ENCODE measurements at places on chromosomes 6 and 20.

- no peak for DNase-seq
These were observed 3.3 kb downstream of the CST11 start for GRCh38 chr20:23449421-23449820.

- DNase-seq, result no peak
These were observed 165.2 kb downstream of the CLIC5 start for GRCh38 chr6:45850378-45851033.

DNA sequence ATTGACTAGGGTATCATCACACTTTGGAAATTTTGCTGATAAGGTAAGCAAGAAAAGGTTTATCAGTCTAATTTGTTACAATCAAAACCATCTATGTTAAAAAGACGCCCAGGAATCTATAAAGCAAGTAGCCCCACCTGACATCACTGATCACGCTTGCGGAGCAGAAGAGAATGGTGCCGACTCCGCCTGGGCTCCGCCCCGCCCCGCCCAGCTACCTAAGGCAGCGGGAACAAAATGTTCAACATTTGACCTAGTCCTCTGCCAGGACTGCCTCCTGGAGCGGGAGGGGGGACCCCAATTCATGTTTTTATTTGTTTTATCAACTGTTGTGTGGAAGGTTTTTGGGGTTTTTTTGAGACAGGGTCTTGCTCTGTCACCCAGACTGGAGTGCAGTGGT lies 520.5 kb downstream of the PREX1 start:
- DNase-seq, result no peak

GRCh38 chr20:47108994-47109393 lies 214.4 kb downstream of the EYA2 start:
- DNase-seq, result no peak

- no peak for DNase-seq
These were observed 90.9 kb upstream of the GCM1 start for GRCh38 chr6:53239526-53239925.

GRCh38 chr6:17828149-17828548 lies 121.4 kb upstream of the NUP153 start:
- DNase-seq, result no peak

GRCh38 chr20:54626126-54626525 lies 150.7 kb downstream of the DOK5 start:
- no peak for DNase-seq

DNA sequence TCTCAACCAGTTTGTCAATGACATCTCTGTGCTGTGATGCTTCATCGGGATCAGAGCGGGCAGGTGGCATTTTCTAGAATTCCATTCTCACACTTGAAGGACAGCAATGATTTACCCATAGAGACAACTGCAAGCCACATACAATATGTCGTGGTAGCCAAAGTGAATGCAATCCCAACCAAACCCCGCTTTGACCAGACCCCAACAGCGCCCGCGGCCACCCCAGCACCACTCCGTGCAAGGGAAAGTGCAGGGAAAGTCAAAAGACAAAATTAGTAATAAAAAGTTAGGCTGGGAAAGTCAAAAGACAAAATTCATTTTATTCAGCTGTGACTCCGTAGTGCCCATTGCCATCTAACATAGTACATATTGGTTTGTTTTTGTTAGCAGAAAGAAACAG lies 88.8 kb upstream of the EYA2 start:
- no peak for DNase-seq

Measured in HFF-Myc (cell line).